Colonic mucosa (tissue), 4 donors: ENCODE measurements at places on chromosomes 16 and 17. TPM values are rescaled to one million over a fixed set of nuclear protein-coding genes. Genes with fewer than 3 reads are reported as not detected.

DNA sequence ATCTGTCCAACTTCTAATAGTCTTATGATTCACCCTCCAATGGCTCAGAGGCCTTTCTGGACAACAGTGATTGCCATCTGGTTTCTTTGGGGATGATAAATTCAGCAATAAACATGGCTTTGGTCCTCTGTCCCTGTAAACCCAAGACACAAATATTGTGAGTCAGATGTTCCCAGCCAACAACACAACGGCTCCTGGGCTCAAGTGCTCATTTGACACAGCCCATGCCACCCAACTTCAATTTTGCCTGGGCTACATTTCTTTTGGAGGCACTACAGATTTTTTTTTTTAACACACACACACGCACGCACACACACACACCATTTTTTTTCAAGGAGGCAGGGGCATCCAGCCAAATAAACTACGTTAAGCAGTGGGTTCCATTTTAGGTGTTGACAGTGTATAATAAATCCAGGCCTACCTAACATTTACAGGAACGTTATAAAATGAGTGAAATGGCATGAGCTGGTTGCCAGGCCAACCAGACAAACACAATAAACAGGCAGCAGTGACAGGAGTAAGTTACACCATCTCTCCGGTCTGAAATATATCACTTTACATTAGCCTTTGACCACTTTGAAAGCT is 939.9 kb upstream of the SOX9 start:
- H3K4me1 ChIP-seq, result no peaks in the 10 kb centered on the region
- no peaks in the 10 kb centered on the region for H3K36me3 ChIP-seq
- no peak overlapping the region for H3K4me3 ChIP-seq
- H3K27me3 ChIP-seq, result no peaks in the 10 kb centered on the region
- no peak overlapping the region for H3K27ac ChIP-seq
- peak; percentile 70 for DNase-seq

The PSME3 gene
- 163 TPM for total RNA-seq

GRCh38 chr16:8959921-8960787 is 3.6 kb downstream of the USP7 start:
- H3K27ac ChIP-seq, result peak overlapping the region; percentile 64
- H3K4me1 ChIP-seq, result peaks cover 45% of the 10 kb centered on the region
- no peak overlapping the region for H3K4me3 ChIP-seq
- H3K36me3 ChIP-seq, result no peaks in the 10 kb centered on the region
- no peaks in the 10 kb centered on the region for H3K27me3 ChIP-seq

- H3K27ac ChIP-seq, result no peak overlapping the region
- DNase-seq, result no peak
- peaks cover 3% of the 10 kb centered on the region for H3K4me1 ChIP-seq
- no peaks in the 10 kb centered on the region for H3K36me3 ChIP-seq
Measured at GRCh38 chr17:39283896-39284295, 58.2 kb upstream of the STAC2 start.

DNA sequence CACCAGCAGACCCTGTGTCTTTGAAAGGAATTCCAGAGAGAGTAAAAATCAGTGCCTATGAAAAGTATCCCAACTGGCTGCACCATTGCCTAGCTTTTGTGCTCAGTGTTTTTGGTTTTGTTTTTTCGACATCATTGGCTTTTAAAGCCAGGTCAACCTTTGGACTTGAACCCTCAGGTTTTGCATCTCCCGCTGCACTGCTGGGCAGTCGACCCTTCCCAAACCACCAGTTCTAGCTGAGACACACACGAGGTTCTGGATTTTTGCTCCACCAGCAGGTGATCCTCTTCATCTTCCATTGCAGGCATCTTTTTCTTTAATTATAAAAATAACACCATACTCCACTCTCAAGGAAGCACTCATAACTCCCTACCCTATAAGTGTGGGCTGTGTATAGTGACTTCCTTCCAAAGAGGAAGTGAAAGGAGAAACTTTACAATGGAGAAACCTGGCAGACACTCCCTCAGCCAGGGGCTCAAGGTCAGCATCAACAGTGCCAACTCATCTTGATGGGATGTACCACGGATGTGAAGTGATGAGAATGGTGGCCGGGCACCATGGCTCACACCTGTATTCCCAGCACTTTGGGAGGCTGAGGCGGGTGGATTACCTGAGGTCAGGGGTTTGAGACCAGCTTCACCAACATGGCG is 57.8 kb downstream of the BMERB1 start:
- no peak overlapping the region for H3K4me3 ChIP-seq
- DNase-seq, result peak; percentile 26
- H3K4me1 ChIP-seq, result no peaks in the 10 kb centered on the region
- no peaks in the 10 kb centered on the region for H3K27me3 ChIP-seq
- no peaks in the 10 kb centered on the region for H3K36me3 ChIP-seq
